ENCODE measurements at places on chromosomes 1 and 21.
A peak's percentile ranks its signal among the peaks of the same experiment; 100 is the strongest.

- DNase-seq, result no peak
Measured at GRCh38 chr1:53652441-53653199, 86.3 kb downstream of the GLIS1 start.

DNA sequence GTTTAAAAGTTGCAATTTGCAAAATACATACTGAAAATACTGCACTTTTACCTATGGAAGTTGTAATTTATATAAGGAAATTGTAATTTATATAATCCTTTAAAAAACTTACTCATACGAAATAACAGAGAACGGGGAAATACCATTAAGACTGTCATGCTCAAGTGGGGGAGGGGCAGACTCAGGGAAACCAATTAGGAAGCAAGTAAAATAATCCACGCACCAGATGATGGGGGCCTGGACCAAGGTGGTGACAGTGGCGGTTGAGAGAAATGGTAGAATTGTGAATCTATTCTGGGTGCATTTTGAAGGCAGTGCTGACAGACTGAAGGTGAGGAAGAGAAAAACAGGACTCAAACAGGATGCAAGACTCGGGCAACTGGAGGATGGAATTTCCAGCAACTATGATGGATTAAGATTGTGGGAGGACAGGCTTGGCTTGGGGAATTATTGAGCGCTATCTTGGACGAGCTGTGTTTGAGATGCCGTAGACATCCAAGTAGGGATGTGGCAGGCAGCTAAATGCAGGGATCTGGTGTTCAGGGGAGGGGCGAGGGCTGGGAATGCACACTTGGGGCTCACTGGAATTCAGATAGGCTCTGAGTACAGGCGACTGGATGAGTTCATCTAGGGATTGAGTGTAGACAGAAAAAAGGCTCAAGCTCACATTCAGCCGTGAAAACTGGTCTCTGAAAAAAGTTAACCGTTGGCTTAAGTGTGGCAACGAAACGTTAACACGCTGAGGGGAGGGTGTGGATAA, 977 bp downstream of the LCA5L start:
- no peak for DNase-seq

GRCh38 chr21:46457801-46458314, 833 bp upstream of the DIP2A start:
- peak; percentile 22 for DNase-seq

- DNase-seq, result peak; percentile 20
Measured at GRCh38 chr1:99808391-99809115, 41.6 kb upstream of the AGL start.

- DNase-seq, result no peak
Measured at GRCh38 chr1:232454227-232454886, 175.6 kb downstream of the SIPA1L2 start.

DNA sequence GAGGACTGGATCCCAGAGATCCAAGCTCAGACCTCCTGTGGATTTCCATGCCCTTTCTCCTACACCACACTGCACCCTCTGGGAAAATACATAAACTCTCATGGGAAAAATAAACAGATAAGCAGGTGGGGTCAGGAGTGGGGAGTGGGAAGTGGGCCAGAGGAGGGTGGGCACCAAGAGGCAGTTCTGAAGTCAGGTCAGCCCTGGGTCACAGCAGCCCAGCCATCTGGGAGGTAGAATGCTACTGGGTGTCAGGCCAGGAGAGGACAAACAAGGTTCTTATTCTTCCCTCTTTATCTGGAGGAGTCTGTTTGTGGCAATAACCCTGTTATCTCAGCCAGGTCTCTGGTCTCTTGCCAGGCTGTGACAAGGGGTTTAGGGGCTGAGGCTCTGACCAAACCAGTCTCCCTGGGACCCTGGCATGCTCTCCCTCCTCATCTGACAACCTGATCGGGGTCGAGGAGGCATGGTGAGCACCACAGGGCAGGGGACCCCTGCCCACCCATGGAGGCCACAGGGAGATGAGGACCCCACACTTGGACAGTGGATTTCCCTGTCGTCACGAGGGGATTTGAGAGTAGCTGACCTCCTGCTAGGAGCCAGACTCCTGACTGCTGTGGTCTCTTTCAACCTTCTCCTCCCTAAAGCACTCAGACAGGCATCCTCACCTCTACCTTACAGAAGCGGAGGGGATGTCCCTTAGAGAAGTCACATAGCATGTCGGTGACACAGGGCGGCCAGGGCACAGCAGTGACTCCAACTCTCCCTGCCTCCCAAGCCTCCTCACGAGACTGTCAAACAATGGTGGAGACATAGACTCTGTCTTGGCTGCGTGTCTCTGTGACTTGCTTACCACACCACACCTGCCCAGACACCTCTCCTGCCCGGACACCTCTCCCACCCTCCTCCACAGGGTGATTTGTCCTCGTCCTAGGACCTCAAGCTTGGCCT, 51.3 kb upstream of the IFFO2 start:
- no peak for DNase-seq

- no peak for DNase-seq
Measured at GRCh38 chr1:164713456-164714207, 154.6 kb downstream of the PBX1 start.

GRCh38 chr1:185170291-185170848, 13.4 kb downstream of the SWT1 start:
- DNase-seq, result peak; percentile 19

DNA sequence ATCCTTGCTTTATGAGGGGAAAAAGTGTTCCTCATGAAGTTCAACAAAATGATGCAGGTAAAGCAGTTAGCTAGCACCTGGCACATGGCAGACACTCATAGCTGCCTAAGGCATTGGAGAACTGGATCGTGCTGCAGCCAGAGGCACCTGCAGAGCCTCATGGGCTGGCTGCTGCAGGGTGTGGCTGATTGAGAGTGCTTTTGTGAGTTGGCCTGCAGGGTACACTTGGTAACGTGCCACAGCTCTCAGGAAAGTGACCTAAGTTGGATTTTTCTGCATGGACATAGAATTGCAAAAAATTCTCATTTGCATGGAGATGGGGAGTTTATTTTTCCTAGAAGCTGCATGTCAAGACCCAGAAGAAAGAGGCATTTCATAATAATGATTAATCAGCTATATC, 31.6 kb upstream of the IL20 start:
- no peak for DNase-seq

DNA sequence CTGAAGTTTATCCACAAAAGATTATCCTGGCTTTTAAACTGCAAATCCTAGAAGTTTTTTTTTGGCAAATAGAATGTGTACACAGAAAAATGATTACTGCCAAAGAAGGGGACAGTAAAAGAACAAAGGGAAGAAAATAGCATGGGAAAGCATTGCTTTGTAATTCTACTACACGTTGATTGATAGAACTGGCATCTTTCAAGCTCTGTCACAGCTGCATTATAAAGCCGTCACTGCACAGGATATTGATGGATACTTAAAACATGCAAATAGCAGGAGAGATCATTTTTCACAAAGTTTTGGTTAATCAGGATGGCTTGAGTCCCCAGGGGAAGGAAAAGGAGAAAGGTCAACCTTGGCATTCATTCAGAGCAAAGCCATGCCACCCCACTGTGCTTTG, 183.7 kb upstream of the RRP15 start:
- DNase-seq, result no peak

GRCh38 chr1:45765999-45766792, 15.7 kb upstream of the IPP start:
- DNase-seq, result no peak

GRCh38 chr1:44484155-44484688, 79.2 kb downstream of the RNF220 start:
- DNase-seq, result no peak

DNA sequence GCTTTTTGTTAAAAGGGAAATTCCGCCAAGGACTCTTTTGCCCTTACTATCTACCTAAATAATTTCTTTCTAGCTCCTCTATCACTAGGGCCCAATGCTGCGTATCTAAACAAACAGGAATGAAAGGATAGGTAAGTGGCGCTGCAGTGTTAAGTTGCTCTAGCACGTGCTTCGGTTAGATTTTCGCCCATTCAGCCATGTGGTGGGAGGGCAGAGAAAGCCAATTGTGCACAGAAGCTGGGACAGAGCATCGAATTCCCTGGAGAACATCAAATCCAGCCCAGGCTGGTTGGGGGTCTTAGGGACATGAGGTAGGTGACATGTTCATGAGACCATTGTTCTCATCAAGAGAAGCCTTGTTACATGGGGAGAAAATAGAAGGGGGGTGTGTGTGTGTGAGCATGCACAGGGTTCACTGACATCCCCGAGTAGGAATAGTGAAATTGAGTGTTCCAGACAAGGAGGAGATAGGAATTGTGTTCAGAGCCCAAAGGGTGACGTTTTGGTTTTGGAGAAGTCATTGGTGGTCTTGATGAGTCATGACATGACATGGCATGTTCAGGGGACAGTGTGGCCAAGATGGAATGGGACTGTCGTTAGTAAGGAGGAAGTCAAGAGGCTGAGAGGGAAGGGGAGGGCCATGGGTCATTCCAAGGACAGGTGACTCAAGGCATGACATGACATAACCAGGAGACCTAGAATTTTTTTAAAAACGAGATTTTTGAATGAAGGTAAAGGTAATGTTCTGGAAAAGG, 107.1 kb downstream of the TLR5 start:
- DNase-seq, result no peak

DNA sequence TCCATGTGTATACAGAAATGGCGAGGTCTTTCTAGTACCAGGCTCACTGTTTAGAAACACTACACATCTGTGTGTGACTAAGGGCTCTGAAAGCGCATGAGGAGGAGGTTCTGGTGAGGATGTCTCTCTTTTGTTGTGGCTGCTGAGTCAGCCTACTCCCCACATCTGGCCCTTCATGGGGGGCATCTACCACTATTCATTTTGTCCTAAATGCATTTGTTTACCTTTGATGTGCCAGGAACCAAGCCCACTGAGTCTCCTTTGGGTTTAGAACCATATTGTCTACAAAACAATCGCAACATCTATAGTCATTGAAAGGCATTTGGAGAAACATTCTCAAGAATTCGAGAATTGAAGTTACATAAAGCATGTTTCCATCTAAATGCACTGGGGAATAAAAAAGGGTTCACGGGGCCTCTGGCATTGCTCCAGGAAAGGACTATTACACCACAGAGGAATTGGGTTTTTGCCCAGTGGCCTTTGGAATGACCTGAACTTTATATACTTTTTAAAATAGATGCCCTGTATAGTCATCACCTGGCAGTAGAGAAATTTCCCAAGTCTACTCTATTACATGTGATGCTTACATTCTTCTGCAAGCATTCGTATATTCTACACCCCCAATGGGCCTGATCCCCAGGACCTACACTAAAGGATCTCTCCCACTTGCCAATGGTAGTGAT, 35.1 kb upstream of the ADORA3 start:
- DNase-seq, result no peak

DNA sequence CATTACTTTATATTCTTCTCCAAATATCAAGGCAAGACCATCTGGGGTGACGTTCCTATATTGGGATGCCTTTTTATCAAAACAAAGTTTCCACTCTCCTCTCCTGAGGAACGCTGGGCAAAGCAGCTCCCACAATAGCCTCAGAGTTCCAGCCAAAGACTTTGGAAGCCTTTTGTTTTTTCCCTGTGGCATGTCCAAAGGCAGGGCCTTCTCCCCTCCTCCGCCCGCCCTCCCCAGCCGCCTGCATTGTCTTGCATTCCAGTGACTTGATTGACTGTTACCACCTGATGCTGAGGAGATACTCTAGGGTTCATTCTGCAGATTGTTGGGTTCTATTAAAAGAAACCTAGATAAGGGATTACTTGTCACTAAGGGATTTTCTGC, 43.5 kb downstream of the PROX1 start:
- no peak for DNase-seq

DNA sequence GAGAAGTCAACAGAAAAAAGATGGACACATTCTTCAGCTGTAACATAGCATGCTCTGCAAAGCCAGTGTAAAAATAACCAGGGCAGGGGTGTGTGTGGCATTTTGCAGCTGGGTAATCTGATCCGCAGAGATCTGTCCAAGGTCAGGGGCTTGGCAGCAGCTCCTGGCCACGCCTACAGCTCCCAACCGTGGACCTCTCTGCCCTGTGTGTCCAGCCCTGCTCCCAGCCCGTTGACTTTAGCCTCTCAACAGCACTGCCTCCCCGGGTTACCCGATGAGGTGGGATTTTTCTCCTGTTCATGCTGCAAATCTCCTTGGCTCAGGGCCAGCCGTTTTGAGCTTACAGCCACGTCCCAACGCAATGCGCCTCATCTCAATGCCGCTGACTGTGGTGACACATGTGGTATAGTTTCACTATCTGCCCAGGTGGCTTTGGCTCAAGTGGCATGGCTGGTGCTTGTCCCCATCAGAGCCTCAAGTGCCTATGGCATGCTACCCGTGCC, 68.1 kb downstream of the VWA5B1 start:
- DNase-seq, result no peak

DNA sequence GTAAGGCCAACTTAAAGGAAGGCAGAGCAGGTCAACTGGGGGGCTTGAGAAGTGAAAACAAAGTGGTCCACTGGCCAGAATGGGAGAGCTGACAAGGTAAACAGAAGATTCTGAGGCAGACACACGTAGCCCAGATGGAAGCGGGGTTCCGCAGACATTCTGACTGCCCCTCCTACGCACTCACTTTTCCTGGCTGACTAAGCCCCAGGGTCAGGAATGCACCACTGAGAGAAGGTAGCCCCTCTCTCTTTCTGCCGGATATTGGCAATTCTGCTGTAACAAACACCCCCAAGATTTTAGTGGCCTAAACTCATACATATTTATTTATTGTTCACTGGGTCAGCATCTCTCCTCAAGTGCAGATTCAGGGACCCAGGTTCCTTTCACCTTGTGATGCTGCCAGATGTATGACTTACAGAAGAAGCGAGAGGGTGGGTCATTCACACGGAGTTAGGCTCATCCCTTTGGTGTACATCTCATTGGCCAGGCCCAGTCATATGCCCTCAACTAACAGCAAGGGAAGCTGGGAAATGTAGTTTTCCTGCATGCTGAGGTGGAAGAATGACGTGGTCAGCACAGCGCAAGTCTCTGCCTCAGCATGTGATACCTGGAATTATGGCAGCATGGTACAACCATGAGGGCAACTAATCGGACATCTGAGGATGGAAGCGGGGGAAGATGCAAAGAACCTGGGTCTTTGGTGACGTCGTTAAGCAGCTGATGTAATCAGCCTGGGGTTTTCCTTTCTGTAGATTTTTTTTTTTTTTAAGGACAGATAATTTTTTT, 43.4 kb upstream of the MRPS6 start:
- peak; percentile 37 for DNase-seq

DNA sequence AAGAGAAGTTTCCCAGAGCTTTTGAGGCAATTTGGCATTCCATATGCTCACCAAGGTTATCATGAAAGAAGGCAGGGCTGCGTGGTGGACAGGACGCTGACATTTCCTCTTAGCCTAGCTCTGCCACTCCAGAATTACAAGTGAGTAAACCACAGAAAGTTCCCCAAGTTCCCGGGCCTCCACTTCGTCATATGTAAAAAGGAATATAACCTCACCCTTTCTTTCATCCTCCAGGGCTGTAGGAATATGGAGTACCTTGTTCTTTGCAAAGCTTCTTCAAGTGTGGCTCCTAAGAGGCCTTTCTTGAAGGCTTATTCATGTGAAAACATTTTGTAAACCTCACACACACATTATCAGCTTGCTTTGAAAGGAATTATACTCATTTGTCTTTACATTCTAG, 210.2 kb downstream of the GREM2 start:
- no peak for DNase-seq

DNA sequence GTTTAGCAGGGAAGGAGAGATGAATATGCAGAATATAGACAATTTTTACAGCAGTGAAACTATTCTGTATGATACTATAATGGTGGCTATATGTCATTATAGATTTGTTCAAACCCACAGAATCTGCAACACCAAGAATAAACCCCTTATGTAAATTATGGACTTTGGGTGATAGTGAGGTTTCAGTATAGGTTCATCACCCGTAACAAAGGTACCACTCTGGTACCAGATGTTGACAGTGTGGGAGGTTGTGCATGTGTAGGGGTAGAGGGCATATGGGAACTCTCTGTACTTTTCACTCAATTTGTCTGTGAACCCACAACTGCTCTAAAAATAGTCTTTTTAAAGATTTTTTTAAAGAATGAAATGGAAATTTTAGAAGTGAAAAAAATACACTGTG, 29.9 kb upstream of the PRDX6 start:
- no peak for DNase-seq
